ENCODE measurements at places on chromosomes 7 and 10. TPM values are rescaled to one million over a fixed set of nuclear protein-coding genes. Genes with fewer than 3 reads are reported as not detected.
A peak's percentile ranks its signal among the peaks of the same experiment; 100 is the strongest.

Gene PLPP4
- polyA plus RNA-seq, result 0.51 TPM

Gene PHTF2
- polyA plus RNA-seq, result 7.2 TPM

Gene PRPS1L1
- not detected for polyA plus RNA-seq

Gene PRXL2A
- 31.2 TPM for polyA plus RNA-seq

DNA sequence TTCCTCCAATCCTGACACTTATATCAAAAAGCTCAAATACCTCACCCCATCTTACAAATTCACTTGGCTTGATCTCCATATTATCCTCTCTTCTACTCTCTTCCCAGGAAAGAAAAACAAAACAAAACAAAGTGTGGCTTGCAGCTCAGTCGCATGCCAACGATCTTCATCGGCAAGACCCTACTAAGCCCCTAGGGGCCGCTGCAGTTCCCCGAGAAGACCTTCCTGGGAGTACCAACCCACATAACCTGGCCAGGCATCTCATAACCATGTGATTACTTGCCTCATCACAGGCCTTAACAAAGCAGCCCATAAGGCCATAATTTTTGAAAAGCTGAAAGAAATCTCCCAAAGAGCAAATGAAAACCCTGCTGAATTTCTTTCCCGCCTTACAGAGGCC is 103.7 kb downstream of the ZNF92 start:
- no peak overlapping the region for H3K4me3 ChIP-seq
- no peaks in the 10 kb centered on the region for H3K36me3 ChIP-seq
- H3K4me1 ChIP-seq, result no peaks in the 10 kb centered on the region
- H3K27me3 ChIP-seq, result no peaks in the 10 kb centered on the region

GRCh38 chr7:122217125-122217524 is 73.1 kb upstream of the AASS start:
- DNase-seq, result no peak
- H3K27ac ChIP-seq, result no peak overlapping the region
- H3K4me1 ChIP-seq, result no peaks in the 10 kb centered on the region
- H3K4me3 ChIP-seq, result no peak overlapping the region
- no peaks in the 10 kb centered on the region for H3K36me3 ChIP-seq

GRCh38 chr10:131786756-131787605 is 113.8 kb upstream of the PPP2R2D start:
- H3K36me3 ChIP-seq, result no peaks in the 10 kb centered on the region
- no peak overlapping the region for H3K27ac ChIP-seq
- H3K4me3 ChIP-seq, result no peak overlapping the region
- peak; percentile 63 for DNase-seq

DNA sequence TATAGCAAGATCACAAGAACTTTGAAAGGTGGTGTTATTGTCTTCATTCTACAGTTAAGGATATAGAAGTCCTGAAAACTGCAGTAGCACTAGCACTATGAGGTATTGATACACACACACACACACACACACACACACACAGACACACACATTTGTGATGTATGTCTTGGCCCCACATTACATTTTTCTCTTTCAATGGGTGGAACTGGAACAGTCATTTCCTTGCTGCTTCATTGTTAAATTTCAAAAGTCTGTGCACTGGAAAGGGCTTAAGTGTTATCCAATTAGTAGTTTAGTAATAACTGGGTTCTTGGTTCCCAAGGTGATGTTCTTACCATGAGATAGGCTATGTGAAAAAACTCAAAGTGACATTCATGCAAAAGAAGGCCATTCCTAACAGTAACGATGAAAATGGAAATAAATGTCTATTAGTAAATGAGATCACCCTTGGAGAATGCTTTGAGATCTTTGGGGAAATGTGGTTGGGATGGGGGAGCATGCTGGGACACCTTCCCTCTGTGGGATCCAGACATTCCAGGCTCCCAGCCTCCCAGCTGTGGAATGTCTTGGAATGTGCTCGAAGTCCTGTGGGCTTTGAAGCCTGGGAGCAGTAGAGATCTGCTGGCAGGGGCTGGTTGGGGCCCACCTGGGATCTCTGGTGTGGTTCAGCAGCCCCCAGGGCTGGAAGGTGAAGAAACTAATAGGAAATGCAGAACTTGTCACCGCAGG is 37.4 kb upstream of the CALD1 start:
- no peaks in the 10 kb centered on the region for H3K27me3 ChIP-seq
- no peaks in the 10 kb centered on the region for H3K4me1 ChIP-seq
- H3K36me3 ChIP-seq, result no peaks in the 10 kb centered on the region

GRCh38 chr10:123766012-123766411 is 99.9 kb downstream of the GPR26 start:
- no peak for DNase-seq
- no peak overlapping the region for H3K4me3 ChIP-seq
- no peaks in the 10 kb centered on the region for H3K4me1 ChIP-seq
- H3K36me3 ChIP-seq, result no peaks in the 10 kb centered on the region

GRCh38 chr7:6359021-6359420 is 86.6 kb upstream of the CYTH3 start:
- no peak overlapping the region for H3K4me3 ChIP-seq
- H3K27ac ChIP-seq, result no peak overlapping the region
- no peak for DNase-seq
- H3K4me1 ChIP-seq, result no peaks in the 10 kb centered on the region

Measured in lung (tissue), 17 donors.